ENCODE measurements at places on chromosomes 7 and 10.

GRCh38 chr10:59688921-59689351, 20.7 kb downstream of the SLC16A9 start:
- no peak for DNase-seq

- DNase-seq: no peak
Measured at GRCh38 chr10:13511409-13511808, 17.4 kb downstream of the BEND7 start.

DNA sequence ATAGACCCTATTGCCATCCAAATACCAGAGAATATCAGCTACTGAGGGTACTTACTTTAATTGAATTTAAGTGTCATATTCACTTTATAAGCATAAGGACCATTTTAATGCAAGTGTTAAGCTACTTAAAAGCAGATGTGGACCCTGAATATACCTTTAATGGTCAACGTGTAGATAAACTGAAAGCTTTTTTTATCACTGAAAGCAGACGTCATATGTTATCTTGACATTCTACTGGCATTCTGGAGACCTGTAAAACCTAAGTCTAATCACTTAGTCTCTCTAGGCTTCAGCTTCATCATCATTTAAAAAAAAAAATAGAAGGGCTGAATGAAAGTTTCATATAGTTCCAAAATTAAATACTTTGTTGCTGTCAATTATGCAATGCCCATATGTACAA, 116.5 kb downstream of the ELAPOR2 start:
- no peak for DNase-seq

DNA sequence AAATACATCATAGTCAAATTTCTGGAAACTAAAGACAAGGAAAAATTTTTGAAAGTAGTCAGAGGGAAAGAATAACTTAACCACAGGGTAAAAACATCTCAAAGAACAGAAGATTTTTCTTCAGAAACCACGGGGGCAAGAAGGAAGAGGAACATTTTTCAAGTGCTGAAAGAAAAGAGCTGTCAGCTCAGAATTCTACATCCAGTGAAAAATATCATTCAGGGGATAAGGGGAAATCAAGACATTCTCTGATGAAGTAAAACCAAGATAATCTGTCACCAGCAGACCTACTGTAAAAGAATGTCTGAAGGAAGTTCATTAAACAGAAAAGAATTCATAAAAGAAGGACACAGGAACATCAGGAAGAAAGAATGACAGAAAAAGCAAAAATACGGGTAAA, 111.2 kb upstream of the TMEM72 start:
- no peak for DNase-seq

DNA sequence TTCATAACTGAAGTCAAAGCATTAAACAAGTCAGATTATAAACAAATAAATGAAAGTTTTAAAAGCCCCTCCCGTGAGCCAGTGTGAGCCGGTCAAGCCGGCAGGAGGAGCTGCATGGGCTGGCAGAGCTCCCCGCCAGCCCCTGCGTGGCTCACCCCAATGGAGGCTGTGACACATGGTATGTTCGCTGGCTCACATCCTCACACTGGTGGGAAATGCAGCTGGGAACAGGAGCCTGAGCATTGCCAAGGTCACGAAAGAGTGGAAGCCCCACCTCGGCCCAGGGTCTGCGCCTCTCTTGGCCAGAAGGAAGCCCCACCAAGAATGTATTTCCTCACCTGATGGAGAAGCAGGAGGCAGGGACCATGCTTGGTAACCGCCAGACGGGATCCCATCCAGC, 261.7 kb upstream of the TCERG1L start:
- no peak for DNase-seq

- no peak for DNase-seq
Measured at GRCh38 chr7:43341132-43341531, 228.7 kb downstream of the HECW1 start.

DNA sequence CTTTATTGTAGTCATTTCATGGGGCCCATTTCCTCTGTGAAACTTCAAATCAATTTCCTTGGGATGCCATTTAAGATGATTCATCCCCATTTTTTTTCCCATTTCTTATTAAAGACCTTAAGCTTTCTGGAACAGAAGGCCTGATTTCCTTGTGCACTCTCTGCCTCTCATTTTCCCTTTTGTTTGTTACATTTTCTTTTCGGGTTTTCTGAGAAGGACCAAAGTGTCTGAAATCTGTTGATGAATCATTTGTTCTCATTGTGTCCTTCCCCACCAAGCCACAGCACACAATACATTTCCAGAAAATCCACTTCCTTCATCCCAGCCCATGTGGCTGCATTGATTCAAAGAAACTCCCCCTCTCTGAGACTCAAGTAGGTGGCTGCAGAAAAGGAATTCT, 372.4 kb downstream of the SFMBT2 start:
- no peak for DNase-seq

GRCh38 chr7:143504215-143504936, 26.7 kb downstream of the TAS2R41 start:
- no peak for DNase-seq

All from adipocyte (in vitro differentiated cells).